Ecto neural progenitor cell (in vitro differentiated cells): ENCODE measurements at places on chromosomes 12 and 14.

DNA sequence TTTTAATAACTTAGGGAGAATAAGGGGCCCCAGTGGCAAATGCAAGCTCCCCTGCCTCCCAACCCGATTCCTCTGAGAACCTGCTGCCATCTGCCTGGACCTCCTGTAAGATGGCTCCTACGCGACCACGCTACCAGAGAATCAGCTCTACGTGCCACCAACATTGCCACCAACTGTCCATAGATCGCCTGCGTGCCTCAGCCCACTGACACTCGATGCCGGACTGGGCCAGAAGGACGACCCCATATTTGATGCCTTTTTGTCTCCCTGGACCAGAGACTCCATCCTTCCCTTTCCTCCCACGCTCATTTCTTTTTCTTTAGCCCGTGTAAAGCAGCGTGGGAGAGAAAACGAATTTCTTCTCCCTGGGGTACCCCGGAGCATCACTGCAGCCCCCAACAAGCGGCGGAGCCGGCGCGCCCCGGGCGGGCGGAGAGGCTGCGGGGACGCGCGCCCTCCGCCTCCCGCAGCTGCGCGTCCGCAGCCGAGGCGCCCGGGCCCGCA, 565 bp upstream of the KLHL42 start:
- no peak for DNase-seq

- DNase-seq, result no peak
Measured at GRCh38 chr14:51201890-51202289, 38.2 kb upstream of the TMX1 start.

- DNase-seq, result no peak
Measured at GRCh38 chr12:117334855-117335587, 26.4 kb downstream of the NOS1 start.

GRCh38 chr14:104974665-104975390, 3.3 kb downstream of the AHNAK2 start:
- no peak for DNase-seq

DNA sequence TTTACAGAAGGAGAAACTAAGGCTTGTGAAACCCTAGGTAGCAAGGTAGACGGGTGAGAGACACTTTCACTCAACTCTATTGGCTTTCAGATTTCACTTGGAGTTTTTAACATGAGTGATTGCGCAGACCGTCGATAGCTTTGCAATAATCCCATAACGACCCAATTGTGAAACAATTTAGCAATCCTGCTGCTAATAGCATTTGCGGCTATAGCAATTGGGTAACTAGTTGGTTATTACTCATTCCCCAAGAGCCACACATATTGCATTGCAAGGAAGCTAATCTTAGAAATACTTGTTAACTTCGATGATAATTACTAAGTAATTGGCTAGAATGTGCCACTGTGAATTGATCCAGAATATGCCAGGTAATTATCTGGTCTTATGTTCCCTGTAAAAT, 159.9 kb upstream of the NOS1 start:
- DNase-seq, result no peak

DNA sequence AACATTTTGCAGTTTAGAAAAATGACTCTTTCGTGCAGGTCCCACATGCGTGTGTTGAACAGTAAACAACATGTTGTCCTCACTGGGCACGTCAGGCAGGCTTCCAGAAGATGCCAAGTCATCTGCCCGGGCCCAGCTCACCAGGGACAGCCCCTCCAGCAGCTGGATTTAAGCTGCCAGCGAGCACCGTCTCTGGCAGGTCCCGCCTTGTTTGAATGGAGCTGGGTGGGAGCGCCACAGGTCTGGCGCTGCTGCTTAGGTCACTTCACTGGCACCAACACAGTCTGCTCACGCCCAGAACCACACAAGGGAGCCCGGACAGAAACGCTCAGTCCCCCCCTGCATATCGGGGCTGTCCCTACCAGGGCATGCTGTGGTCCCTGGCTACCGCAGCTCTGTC, 33.1 kb upstream of the MMP17 start:
- no peak for DNase-seq

- DNase-seq, result no peak
Measured at GRCh38 chr12:101859664-101860607, 17.4 kb upstream of the DRAM1 start.

- no peak for DNase-seq
Measured at GRCh38 chr14:96881713-96882112, 84.5 kb downstream of the VRK1 start.

DNA sequence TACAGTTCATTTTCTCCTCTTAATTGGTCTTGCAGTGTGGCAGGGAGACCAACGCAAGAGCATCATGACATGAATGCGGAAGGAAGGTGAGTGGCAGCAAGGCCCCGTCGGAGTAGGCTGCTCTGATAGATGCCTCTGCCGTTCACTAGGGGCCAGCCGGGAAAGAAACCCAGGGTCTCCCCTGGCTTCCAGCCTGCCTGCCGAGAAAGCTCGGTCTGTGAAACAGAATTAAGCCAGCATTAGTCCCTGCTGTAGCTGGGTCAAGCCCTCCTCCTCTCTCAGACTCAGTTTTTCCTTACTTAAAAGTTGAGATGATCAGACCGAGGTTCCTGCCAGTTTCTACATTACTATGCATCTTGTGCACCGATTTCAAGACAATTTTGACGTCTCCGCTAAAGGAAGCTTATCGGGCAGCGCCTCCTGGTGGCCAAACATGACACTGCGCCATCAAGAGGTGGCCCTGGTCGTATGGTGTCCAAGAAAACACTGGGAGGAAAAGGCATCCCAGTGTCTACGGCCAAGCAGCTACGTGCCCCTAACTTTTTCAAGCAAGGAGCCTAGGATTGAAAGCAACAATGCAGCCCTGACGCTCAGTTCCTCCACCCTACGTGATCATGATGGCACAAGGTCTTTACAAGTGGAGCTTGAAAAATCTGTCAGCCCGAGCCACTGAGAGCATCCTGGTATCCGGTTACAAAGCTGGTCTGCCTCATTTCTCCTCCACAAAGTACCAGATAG, 131.6 kb downstream of the KSR2 start:
- DNase-seq, result peak; percentile 94

DNA sequence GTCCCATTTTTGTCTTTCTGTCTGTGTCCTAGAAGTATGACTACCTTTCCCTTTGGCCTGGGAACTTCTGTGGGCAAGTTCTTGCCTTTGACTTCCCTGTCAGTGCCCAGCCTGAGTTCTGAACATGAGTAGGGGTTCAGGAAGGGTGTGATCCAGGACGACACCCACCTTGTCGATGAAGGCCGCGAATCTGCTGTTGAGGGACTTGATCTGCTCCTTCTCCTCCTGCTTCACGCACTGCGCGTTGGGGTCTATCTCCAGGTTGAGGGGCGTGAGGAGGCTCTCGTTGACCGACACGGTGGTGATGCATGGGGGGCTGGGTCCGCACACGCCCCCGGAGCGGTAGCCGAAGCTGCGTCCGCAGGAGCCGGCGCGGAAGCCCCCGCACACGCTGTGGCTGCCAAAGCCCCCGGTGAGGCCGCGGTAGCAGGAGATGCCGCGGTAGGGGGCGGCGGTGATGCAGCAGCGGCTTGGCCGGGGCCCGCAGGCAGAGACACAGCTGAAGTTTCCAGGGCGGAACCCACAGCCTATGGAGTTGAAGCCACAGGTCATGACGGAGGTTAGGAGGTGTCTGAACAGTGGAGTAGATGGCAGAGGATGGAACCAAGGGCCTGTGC, at the start of gene KRT83:
Gene KRT83 (minus strand): TSS at position 615 of the 617 bp plus-strand sequence. CDS start 63 bp downstream, at position 552.
- DNase-seq, result no peak
